ENCODE measurements at places on chromosomes 5 and 9.

DNA sequence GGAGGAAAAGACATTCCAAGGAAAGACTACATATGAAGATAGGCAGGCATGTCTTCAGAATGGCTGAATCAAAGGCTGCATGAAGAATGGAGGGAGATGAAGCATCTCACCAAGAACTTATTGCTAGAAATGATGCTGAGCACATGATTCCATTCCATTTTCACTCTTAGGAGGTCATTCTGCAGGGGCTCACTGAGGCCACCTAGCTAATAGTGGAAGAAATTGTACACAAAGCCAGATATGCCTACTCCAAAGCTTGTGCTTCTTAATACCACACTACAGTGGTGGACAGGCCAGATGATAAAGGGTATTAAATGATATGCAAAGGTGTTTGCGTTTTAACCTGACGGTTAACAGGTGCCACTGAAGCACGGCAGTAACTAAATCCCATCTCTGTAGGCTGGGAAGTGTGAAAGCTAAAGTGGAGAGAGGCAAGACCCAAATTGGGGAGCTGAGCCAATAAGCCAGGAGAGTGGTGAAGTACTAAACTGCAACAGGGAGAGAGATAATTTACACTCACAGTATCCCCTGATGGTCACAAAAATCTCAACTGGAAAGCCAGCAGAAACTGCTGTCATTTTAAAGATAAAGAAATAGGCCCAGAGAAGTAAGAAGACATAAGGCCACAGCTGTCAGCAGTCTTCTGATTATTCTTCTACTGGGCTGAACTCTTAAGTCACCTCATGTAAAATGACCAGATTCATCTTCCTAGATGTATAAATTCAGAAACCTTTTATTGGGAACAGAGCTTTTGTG lies 14.6 kb downstream of the NDUFA8 start:
- DNase-seq = no peak

GRCh38 chr5:38364825-38365224 lies 106.5 kb downstream of the EGFLAM start:
- no peak for DNase-seq

DNA sequence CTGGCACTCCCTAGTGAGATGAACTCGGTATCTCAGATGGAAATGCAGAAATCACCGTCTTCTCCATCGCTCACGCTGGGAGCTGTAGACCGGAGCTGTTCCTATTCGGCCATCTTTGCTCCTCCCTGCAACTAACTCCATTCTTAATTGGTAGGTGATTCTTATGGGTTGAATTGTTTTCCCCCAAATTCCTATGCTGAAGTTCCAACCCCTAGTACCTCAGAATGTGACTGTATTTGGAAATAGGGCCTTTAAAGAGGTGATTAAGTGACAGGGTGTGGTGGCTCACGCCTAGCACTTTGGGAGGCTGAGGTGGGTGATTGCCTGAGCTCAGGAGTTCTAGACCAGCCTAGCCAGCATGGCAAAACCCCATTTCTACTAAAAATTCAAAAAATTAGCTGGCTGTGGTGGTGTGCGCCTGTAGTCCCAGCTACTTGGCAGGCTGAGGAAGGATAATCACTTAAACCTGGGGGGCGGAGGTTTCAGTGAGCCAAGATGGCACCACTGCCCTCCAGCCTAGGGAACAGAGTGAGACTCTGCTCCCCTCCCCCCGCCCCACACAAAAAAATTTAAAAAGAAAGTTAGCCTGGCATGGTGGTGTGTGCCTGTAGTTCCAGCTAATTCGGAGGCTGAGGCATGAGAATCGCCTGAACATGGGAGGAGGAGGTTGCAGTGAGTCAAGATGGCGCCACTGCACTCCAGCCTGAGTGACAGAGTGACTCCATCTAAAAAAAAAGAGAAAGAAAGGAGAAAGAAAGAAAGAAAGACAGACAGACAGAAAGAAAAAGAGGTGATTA lies 25.2 kb upstream of the FOCAD start:
- DNase-seq = no peak

GRCh38 chr9:89634995-89635742 lies 30.4 kb downstream of the GADD45G start:
- DNase-seq = no peak

GRCh38 chr9:93699650-93700049 lies 123.3 kb downstream of the PHF2 start:
- no peak for DNase-seq

DNA sequence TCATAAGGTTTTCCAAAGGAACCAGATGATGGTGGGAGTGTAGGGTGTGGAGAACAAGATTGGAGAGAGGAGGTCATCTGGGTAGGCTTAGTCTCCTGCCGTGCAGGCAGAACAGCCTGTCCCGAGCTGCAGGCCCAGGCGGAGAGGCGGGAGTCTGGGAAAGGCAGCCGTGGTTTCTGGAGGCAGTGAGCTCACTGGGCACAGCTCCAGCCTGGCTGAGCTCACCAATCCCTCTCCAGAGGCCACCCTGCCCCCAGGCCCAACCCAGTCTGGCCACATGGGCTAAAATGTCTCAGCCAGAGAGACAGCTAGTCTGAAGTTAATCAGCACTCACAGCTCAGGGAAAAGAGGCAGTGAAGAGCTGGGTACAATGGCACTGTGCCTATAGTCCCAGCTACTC lies 12.3 kb downstream of the P4HA2 start:
- no peak for DNase-seq

DNA sequence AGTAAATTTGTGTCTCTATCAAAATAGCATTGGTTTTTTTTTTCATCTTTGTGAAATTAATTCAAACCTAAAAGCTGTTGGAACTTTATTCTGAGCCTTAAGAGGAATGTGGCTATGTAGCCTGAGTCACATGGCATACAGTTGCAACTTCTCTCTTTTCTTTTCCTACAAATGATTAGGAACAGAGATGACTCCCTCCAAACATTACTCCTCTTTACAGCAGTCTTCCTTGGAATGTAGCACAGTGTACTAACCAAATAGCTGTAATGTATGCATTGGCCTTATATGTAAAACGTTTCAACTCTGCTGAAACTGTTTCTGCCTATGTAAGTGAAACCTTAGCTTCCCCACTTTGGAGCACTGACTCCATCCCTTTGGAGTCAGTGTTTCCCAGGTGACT lies 100.9 kb upstream of the MAP1B start:
- DNase-seq = no peak

DNA sequence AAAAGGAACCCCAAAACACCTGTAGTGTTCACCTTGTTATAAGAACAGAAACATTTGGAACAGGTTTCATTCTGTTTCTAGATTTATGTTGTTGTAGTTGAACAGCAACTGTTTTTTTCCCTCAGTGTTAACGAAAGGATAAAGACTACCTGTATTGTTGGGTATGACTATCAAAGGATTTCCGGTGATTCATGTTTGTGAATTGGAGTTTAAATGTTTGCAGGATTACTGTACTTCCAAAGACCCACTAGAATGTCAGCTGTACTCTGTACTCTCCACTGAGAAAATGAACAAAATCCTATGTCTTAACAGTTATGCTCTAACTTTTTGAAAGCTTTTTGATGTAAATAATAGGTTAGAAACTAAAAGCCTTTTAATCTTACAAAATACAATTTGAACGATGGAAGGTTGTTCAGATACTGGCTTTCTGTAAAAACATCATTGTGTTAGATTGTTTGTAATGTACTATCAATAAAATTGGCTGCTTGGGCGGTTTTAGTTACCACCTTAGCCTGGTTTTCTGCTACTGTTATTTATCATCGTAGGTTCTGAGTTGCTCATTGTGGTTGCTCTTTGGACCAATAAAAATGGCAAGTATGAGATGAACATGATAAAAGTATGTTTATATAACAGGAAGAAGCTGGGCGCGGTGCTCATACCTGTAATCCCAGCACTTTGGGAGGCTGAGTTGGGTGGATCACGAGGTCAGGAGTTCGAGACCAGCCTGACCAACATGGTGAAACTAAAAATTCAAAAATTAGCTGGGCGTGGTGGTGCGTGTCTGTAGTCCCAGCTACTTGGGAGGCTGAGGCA lies 44.1 kb downstream of the DCP2 start:
- DNase-seq = no peak
